LHCN-M2 (cell line): ENCODE measurements at places on chromosomes 4 and X.

- no peak for DNase-seq
Observed at GRCh38 chr4:143700416-143701352, at the start of gene FREM3. Gene FREM3, minus strand, starts transcription at chr4:143700675. Its CDS starts 0 bp downstream, at chr4:143700675.

GRCh38 chr4:81595798-81596610 lies 124.3 kb upstream of the RASGEF1B start:
- DNase-seq: no peak

- DNase-seq: no peak
Observed at GRCh38 chr4:172207886-172208285, 394.7 kb downstream of the GALNTL6 start.

- no peak for DNase-seq
Observed at GRCh38 chr4:87019898-87020297, 85.1 kb downstream of the AFF1 start.
